ENCODE measurements at places on chromosomes 5 and 9. TPM values are rescaled to one million over a fixed set of nuclear protein-coding genes. Genes with fewer than 3 reads are reported as not detected.
A peak's percentile ranks its signal among the peaks of the same experiment; 100 is the strongest.

GRCh38 chr9:98570663-98571440 lies 137.9 kb downstream of the GABBR2 start:
- peak; percentile 2 for DNase-seq

GRCh38 chr5:100838048-100838473 lies 65.0 kb downstream of the ST8SIA4 start:
- no peak for DNase-seq

- DNase-seq = no peak
Measured at GRCh38 chr5:96733771-96734500, 71.8 kb downstream of the CAST start.

DNA sequence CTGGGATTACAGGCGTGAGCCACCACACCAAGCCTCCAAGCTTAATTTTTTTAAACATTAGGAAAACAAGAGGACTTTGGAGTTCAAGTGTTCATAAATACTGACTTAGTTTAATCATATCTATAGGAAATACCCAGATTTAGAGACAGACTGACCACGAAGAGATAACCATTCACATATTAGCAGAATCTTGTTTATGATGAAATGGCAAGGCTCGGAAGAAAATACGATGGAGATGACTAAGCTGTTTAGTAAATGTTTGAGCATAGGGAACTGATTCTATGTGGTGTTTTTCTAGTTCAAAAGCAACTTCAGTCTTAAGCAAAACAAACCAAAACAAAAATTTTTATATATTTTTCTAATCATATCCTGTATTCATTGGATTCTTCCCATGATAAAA lies 13.5 kb upstream of the TUSC1 start:
- no peak for DNase-seq

- no peak for DNase-seq
Measured at GRCh38 chr9:20023210-20023905, 234.5 kb upstream of the SLC24A2 start.

GRCh38 chr9:131657940-131658339 lies 81.9 kb downstream of the RAPGEF1 start:
- DNase-seq = no peak

DNA sequence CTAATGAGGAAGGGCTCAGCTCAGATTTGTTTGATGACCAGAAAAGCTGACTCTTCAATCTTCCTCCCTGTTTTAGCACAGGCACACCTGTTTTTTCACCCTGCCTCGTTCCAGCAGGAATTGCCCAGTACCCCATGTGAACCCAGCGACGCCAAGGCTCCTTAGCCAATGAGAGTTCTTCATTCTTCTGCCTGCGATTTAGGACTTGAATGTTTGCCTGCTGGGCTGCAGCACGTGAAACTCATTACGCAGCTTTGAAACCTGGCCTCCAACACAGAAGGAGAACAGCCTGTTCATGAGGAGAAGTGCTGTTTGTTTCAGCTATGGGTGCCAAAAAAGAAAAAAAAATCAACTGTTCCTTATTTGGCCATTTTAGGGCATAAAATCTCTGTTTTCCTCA lies 315.5 kb downstream of the TRPM3 start:
- DNase-seq = no peak

DNA sequence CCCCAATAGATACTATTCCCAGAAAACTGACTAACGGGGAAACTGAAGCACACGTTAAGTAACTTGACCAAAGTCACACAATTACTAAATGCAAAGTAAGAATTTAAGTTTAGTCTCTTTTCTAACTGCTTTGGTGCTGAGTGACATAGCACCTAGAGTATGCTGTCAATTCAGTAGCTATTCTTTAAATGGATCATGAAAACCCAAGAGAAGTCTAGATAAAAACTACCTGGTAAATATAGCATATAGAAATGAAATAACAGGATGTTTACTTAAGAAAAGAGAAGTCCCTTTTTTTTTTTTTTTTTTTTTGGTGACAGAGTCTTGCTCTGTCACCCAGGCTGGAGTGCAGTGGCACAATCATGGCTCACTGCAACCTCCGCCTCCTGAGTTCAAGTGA lies 129.2 kb downstream of the PDE4D start:
- DNase-seq = no peak

- no peak for DNase-seq
Measured at GRCh38 chr9:20551236-20551635, 71.1 kb downstream of the MLLT3 start.

- DNase-seq = no peak
Measured at GRCh38 chr5:94901191-94901979, 282.9 kb downstream of the SLF1 start.

GRCh38 chr9:5489630-5490490 lies 20.5 kb upstream of the PDCD1LG2 start:
- no peak for DNase-seq

GRCh38 chr9:28034242-28034641 lies 461.0 kb upstream of the C9orf72 start:
- DNase-seq = no peak

DNA sequence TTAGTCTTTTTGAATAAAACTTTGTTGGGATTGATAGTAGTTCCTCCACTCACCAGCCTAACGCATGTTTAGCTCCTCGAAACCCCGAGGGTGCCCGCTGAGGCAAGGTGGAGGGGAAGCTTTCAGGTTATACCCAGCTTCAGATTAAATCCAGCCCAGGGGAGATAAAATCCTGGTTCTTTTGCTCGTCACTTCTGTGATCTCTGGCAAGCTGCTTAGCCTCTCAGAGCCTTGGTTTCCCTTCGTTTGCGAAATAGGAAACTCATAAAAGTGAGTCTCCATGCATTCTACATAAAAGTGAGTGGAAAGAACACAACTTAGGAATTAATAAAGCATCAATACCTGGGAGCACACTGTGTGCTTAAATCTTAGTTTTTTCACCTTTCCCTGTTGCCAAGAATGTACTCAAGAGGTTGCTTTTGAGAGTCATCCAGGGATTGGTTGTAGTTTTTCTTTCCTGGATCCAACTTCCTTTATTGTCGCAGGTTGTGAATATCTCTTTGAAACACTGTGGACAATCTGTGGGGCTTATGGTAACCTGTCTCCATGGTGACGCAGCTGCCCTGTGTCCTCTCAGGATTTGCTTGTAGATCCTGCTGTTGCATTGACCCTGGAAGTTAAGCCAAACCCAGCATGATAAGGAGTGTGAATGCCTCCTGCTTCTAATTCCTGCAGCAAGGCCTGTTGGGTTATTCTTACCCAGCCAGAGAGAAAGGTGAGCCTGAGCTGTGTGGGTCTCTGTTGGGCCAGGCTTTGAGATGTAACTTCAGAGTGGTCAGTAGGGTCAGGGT lies 2.0 kb downstream of the GALNT12 start:
- no peak for DNase-seq

GRCh38 chr5:6412811-6413210 lies 34.5 kb upstream of the MED10 start:
- DNase-seq = no peak

DNA sequence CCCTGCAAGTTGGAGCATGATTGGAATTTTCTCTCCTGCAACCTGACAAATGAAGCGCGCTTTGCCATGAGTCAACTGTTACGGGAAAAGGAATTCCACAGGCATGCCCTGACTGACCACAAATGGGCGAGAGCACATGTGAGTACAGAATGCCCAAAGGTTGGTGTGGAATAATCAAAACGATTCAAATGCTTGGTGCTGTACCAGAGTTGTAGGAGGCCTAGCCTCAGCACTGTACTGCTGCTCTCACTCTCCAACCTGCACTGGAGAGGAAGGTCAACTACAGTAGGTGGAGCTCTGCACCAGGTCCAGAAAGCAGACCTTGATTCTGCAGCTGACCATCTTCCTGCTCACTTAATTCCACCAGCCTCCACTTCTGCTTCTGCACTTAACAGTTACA lies 406.9 kb upstream of the ACTBL2 start:
- no peak for DNase-seq

- DNase-seq = no peak
Measured at GRCh38 chr5:59698207-59699178, 195.0 kb downstream of the PDE4D start.

DNA sequence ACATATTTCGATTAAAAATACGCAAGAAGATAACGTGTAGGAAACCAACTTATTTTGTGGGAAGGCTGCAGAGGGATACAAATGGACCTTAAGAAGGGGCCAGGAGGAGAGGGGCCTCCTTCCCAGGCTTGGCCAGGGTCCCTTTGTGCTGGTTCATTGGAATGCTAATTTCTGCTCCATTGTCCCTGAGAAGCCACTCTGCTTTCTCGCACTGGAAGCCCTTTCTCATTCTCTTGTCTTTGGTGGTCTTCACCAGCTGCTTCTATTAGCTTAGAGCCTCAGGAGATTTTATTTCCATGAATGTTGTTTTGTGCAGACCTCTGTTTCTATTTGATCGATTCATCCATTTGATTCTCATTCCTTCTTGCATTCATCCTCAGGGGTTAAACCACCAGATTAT lies 325.4 kb downstream of the TMEM38B start:
- no peak for DNase-seq

GRCh38 chr5:127739807-127740384 lies 36.7 kb downstream of the CCDC192 start:
- DNase-seq = no peak

GRCh38 chr5:175895686-175896102 lies 24.3 kb downstream of the CPLX2 start:
- DNase-seq = peak; percentile 77

DNA sequence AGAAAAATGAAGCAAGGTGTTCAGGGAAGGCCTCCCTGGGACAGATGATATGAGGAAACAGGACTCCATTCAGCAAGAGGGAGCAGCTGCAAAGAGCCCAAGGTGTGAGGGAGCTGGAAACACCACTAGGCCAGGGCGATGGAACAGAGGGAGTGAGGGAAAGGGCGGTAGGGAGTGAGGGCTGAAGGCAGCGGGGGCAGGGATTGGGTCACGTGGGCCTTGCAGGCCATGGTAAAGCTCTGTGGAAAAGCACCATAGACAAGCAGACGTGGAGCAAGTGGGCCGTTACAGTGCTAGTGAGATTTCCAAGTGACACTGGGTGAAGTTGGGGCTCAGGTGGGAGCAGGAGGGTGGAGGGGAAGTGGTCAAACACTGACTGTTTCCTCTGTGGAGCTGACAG lies 10.8 kb upstream of the PRRC1 start:
- DNase-seq = no peak

- no peak for DNase-seq
Measured at GRCh38 chr9:17082343-17083064, 52.3 kb upstream of the CNTLN start.

- DNase-seq = no peak
Measured at GRCh38 chr9:114207034-114207810, 51.9 kb downstream of the COL27A1 start.

DNA sequence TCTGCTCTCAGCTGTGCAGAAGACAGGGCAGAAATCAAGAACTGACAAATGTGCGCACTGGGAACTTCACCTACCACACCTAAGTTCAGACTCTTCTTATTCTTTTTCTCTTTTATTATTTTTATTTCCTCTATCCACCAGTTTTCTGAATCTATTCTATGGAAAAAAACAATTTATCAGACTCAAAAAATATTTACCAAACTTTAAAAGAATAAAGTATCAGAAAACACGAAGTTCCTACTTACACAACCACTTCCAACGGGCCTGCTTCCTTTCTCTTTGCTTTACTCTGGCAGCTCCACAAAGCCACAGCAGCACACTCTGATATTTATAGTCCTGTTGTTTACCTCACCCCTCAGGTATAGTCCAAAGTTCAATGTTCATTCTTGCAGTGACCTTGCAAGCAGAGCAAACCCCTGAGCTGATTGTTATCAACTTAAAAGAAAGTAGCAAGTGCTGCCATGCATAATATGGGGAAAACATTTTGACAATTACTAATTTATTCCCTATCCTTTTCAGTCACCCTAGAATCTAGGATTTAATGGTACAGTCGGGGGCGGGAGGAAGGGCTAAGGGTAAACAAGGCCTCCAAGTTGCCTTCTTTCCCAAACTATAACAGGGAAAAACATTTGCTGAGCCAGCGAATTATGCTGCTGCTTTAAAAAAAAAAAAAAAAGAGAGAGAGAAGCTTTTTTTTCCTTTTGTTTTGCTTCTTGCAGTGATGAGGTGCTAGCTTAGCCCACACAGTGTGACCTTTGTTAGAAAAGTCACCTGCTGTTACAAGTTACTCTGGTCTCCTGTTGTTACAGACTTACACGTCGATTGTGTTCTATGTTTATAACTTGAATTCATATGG lies at the start of gene SELENOP:
TSS of gene SELENOP (minus strand) at position 302 of the 856 bp plus-strand sequence. CDS start 3,539 bp downstream, outside the sequence.
- no peak for DNase-seq

GRCh38 chr5:180098526-180098925 lies 27.0 kb upstream of the RNF130 start:
- no peak for DNase-seq

The PHF24 gene
- not detected for total RNA-seq

The C9 gene
- total RNA-seq = not detected

The ANKRA2 gene
- total RNA-seq = 19.3 TPM

The CLTB gene
- total RNA-seq = 65.8 TPM

The CDH10 gene
- not detected for total RNA-seq

The ATG10 gene
- total RNA-seq = 9.4 TPM

The BAAT gene
- not detected for total RNA-seq

The SLC38A9 gene
- 29.0 TPM for total RNA-seq

The GALT gene
- total RNA-seq = 114 TPM

The ANKRD33B gene
- total RNA-seq = 3.2 TPM

The CTXN3 gene
- total RNA-seq = not detected

The PTGDS gene
- total RNA-seq = 22.1 TPM

The NR5A1 gene
- not detected for total RNA-seq

The C5 gene
- 2.4 TPM for total RNA-seq

The KCNMB1 gene
- not detected for total RNA-seq

The SPATA6L gene
- total RNA-seq = 0.42 TPM

The LRRC70 gene
- total RNA-seq = 0.85 TPM

The PRDM9 gene
- not detected for total RNA-seq
